ENCODE measurements at places on chromosomes 1 and 21.

DNA sequence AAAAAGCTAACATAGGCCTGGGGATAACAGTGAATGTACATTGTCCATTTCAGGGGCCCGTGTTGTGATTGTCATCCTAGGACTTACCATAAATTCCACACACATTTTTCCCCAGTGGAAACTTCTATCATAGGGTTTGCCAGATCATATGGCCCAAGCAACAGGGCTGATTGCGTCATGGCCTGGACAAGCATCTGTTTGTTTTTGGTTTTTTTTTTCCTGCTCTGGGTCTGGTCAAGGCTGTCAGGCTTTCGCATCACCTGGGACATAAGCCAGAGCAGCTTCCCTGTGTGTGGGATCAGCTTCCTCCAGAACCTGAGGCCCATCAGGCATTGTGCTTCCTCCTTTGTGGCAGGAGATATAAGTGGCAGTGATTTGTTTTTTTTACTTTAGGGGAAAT is 598.5 kb upstream of the USP24 start:
- DNase-seq, result no peak

GRCh38 chr1:3968851-3969250 is 68.8 kb upstream of the C1orf174 start:
- DNase-seq, result no peak

GRCh38 chr1:110063781-110064180 is 6.7 kb downstream of the ALX3 start:
- no peak for DNase-seq

- DNase-seq, result no peak
Measured at GRCh38 chr21:32190493-32191144, 88.2 kb downstream of the MIS18A start.

DNA sequence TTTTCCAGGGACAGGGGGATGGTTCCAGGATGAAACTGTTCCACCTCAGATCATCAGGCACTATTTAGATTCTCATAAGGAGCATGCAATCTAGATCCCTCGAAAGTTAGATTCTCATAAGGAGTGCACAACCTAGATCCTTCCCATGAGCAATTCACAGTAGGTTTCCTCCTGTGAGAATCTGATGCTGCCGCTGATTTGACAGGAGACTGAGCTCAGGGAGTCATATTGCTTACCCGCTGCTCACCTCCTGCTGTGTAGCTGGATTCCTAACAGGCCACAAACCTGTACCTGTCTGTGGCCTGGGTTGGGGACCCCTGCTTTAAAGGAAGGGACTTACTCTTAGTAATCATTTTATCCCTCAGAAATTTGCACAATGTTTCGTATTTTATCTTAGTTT is 9.3 kb downstream of the CTH start:
- DNase-seq, result no peak

GRCh38 chr1:30877205-30877912 is 31.2 kb downstream of the SDC3 start:
- no peak for DNase-seq

GRCh38 chr1:6635910-6636760 is 11.5 kb downstream of the THAP3 start:
- DNase-seq, result no peak

GRCh38 chr1:232456714-232457113 is 173.2 kb downstream of the SIPA1L2 start:
- DNase-seq, result no peak

- DNase-seq, result no peak
Measured at GRCh38 chr1:208209896-208210589, 34.1 kb downstream of the PLXNA2 start.

DNA sequence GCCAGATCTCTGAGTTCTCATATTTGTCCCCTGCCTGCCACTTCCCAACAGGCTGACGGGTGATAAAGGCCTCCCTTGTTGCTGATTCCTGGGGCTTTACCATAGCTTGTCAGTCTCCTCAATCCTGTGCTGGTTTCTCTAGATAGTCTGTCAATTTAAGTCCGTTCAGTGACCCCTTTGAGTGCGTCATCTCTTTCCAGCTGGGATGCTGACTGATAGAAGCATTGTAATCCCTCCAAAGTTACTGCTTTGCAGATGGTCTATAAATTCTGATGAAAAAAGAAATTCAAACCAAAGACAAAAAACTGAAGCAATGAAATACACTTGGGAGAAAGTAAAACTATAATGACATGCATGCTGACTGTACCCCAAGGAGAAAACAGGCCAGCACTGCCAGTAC is 28.3 kb downstream of the RHOU start:
- no peak for DNase-seq

GRCh38 chr1:209106861-209107260 is 476.7 kb upstream of the CAMK1G start:
- no peak for DNase-seq

DNA sequence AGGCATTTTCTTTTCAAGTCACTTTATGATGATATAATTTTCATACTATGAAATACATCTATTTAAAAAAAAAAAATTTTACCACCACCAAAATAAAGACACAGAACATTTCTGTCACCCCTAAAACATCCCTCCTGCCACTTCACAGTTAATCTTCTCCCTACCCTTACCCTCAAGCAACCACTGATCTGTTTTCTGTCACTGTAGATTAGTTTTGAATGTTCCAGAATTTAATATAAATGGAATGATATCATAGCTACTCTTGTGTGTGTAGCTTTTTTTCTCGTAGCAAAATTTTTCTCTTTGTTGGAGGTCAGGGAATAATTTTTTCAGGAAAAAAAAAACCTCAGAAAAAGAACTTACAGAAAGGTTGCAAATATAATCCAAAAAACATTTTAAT is 152.7 kb downstream of the RHOU start:
- no peak for DNase-seq

DNA sequence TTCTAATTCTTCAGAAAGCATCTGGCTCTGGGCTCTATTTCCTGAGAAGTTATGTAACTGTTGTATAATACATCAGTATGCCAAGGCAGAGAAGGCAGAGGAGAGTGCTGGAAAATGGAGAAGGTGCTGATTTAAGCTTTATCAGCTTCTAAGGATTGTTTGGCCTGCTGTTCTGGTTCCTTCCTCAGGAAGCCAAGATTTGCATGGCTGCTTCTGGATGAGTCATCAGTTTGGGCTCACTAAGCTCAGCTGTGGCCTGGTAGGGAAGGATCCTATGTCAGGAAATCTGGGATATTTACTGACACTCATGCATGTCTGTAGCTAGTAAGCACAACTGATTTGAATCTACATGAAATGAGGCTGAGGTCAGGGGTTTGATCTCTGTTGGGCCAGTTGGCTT is 73.2 kb upstream of the ADGRL4 start:
- no peak for DNase-seq

- no peak for DNase-seq
Measured at GRCh38 chr1:1894354-1895059, 3.6 kb upstream of the GNB1 start.

Measured in CD4-positive, alpha-beta T cell treated with Interferon alpha-2 for 1 hour (primary cell).